ENCODE measurements at places on chromosomes 3 and 15.

DNA sequence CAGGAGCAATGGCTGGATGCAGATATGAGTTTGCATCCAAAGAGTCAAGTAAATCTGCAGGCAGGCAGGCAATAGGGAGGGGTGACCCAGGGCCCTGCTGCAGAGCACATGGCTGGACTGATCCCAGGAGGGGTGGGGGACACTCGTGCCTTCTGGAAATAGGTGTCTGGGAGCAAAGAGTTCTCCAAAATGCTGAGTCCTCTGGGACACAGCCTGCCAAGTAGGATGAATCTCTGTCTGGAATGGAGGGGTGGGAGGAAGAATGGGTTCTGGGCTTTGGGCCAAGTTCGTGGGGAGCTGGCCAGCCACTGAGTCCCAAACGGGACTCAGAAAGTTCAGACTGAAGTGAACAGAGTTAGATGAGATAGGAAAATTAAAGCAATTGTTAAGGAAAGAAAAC, 214.5 kb downstream of the MTHFS start:
- DNase-seq, result no peak

GRCh38 chr15:83810110-83810509, 156.2 kb downstream of the ADAMTSL3 start:
- no peak for DNase-seq

- no peak for DNase-seq
Observed at GRCh38 chr3:78004571-78004970, 964.7 kb downstream of the ROBO2 start.

DNA sequence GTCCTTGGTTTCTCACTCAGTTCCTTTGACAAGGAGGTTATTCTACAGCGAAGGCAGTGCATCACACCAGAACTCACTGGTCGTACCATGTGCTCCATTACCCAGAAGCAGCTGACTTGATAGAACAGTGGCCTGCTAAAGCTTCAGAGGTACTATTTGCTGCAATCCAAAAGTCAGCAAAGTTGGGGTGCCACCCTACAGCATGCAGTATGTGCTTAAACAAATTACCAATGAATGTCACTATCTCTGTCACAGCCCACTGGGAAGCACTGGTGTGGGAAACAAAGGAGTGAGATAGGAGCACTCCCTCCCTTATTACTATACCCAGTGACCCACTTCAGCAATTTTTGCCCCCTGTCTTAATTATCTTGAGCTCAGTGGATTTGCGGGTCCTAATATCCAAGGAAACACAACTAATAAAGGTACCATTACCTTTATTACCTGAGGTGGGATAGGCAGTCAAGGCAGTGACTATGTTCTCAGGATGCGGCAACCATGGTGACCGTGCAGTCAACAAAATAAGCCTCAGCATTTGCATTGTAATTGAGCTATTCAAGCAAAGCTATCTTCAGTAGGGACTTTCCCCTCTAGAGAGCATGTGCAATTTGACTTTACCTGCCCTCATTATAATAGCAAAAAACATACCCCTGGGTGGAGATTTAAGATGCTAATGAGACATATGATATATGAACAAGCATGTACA, 199.4 kb downstream of the OCA2 start:
- DNase-seq, result no peak

DNA sequence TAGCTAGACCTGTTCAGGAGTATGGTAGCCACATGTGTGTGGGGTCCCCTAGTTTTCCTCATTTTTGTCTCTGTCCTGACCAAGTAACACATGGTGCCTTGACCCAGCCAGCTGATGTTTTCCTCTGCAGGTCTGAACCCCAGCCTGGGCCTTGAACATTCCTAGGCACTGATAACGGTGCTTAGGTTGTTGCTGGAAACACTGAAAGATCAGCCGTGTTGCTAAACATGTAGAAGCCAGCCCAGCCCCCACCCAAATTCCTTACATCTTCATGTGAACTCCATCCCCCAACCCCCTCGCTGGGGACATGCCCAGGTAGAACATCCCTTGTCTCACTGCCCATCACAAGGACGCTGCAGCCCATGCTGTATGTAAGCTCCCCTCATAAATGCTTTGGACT, 18.7 kb downstream of the RTP3 start:
- no peak for DNase-seq

GRCh38 chr3:57855281-57855680, 99.2 kb downstream of the SLMAP start:
- no peak for DNase-seq

GRCh38 chr3:182636646-182637045, 156.7 kb upstream of the ATP11B start:
- DNase-seq, result no peak

DNA sequence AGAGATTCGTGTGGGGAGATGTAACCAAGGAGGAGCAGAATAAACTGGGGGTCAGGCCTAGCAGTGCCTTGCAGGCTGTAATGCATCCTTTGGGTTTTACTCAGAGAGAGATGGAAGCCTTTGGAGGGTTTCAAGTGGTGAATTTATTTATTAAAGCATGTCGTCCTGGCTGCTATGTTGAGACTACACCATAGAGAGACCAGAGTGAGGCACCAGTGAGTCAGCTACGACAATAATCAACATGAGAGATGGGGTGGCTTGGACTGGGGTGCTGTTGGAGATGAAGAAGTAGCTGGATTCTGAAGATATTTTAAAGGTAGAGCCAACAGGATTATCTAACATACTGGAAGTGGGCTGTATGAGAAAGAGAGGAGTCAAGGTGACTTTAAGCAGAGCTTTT, 335.3 kb upstream of the ARHGEF26 start:
- no peak for DNase-seq

- no peak for DNase-seq
Observed at GRCh38 chr15:64222573-64223366, 59.9 kb upstream of the PPIB start.

DNA sequence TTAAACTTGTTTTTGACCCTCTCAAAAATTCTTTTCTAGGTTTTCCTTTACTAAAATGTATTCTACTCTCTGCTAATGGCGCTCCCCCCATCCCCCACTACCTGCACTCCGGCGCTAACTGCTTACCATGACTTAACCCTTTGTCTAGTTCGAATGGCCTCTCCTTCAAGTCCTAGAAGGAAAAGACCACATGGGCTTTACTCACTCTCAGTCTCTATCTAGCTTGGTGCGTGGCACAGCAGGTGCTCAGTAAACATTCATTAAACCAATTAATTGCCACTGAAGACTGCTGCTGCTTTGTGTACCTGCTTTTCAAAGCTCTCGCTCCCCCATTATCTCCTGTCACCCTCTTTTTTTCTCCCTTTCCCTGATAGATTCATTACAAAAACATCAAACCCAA, 457.7 kb upstream of the THRB start:
- DNase-seq, result no peak

GRCh38 chr3:134366928-134367811, 7.1 kb downstream of the AMOTL2 start:
- no peak for DNase-seq

DNA sequence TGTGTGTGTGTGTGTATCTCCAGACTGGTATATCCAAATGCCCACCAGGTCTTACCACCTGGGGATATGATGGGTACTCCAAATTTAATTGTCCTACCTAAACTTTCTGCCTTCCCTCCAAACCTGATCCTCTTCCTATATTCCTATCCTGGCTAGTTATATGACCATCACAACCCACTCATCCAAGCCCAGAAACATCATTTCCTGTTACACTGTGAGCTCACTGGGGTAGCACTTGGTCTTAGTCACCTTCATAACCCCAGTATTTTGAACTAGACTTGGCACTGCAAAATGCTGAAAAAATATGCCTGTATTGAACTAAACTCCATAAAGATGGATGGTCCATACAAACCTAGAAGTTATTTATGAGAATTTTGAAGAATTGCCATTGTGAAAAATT, 178.8 kb upstream of the EIF1B start:
- no peak for DNase-seq

GRCh38 chr3:181974198-181974597, 262.5 kb downstream of the SOX2 start:
- DNase-seq, result no peak

GRCh38 chr3:145900056-145900829, 260.7 kb downstream of the PLOD2 start:
- no peak for DNase-seq

Data from T-helper 9 cell (primary cell).